NCI-H1048 (cell line): ENCODE measurements at places on chromosomes 6 and 20.

DNA sequence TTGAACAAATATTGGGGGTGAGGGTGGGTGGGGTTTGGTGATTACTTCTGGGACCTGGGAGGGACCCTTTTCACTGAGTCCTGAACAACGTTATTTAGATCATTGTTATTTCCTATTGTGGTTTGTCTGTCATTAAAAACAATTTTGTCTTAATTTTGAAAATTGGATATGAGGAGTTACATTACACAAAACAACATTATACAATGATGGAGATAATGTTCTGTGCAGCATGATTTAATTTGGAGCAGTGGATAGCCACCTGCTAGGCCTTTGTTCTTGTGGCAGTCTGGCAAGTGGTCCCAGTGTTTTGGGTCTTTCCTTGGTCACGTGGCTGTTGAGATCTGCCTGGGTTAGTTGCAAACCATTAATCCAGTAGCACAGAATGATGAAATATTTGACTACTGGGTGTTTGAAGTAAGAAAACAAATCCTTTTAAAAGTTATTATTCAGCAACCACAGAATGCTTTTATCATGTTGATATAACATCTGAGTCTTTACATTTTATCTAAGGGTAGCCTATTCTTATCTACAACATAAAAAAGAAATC, 172.8 kb downstream of the CDKAL1 start:
- no peak for DNase-seq

DNA sequence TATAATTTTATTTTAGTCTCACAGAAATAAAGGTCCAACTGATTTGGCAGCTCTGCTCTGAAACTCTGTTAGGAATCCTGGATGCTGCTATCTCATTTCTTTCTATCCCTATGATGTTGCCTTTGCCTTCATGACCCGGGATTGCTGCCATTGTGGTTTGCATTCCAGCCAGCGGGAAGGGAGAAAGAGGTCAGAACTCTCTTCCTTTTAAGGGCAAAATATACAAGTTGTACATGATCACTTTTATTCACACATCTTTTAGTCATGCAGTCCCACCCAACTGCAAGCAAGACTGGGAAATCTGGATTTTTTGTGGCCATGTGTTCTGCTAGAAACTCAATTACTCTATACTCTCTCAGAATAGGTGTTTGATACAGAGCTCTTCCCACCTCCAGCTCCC, 263.1 kb upstream of the ZFP64 start:
- DNase-seq = no peak

GRCh38 chr6:125728739-125729138, 20.7 kb upstream of the HEY2 start:
- no peak for DNase-seq

GRCh38 chr6:84549917-84550316, 214.5 kb downstream of the TBX18 start:
- no peak for DNase-seq

DNA sequence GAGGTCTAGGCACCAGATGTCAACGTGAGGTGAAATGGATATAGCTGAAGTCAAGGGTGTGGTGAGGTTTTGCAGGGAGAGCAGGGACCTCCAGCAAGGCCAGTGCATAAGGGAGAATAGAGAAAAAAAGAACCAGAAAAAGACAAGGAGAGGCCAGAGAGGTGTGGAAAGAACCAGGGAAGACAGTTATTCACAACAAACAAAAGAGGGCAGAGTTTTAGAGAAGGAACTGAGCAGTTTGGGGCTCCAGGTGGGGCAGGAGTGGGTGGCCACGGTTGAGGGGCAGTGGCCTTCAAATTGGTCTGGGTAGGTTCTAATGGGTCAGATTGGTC, 11.6 kb upstream of the NQO2 start:
- no peak for DNase-seq

DNA sequence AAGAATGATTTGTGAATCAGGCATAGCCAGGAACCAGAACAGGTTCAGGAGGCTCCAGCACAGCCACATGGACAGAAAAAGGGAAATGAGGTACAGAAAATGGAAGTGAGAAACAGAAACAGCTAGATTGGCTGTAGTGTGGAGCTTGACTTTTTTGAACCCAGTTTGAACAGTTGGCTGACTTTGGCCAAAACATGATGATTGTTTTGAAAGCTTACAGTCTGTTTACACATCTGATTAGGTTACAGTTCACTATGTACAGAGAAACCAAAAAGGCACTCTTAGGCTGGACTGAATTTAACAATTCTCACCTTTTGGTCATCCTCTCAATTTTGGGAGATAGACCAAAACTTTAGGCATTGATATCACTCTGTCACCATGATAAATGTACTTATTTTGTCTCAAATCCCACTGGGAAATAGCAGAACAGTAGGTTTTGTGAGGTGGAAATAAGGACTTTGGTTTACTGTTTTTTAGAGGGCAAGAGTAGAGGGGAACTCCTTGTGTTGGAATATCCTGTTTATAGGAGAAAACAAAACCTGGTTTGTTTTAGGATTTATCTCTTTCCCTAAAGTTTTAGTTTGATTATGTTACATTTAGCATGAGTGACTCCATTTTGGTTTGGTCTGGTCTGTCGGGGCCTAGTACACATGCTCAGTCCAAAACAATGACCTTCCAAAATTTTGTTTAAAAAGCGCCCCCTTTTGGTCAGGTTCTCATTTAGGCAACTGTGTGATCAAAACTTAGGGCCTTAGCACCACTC, 123.1 kb downstream of the OLIG3 start:
- no peak for DNase-seq

DNA sequence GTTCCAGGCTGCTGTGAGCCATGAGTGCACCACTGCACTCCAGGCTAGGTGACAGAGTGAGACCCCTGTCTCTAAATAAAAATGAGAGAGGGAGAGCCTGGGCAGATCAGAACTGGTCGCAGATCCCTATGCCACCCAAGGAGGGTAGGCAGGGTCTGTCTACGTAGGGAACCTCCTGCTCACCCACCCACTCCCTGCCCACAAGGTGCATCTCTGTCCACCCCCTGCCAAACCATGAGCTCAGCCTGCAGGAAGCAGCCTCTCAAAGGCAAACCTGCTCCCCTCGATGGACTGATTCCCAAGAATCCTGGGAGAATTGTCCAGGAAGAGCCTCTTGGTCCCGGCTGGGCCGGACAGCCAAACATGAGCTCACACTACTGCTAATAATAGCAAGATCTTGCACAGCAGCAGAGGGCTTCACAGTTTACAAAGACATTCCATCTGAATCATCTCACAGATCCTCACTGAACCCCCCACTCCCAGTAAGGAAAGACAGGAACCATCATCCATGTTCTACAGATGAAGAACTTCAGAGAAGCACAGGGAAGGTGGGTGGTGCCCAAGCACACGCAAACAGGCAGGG, 27.8 kb upstream of the TLDC2 start:
- DNase-seq = no peak

- no peak for DNase-seq
Observed at GRCh38 chr6:118683881-118684872, 32.8 kb upstream of the CEP85L start.

DNA sequence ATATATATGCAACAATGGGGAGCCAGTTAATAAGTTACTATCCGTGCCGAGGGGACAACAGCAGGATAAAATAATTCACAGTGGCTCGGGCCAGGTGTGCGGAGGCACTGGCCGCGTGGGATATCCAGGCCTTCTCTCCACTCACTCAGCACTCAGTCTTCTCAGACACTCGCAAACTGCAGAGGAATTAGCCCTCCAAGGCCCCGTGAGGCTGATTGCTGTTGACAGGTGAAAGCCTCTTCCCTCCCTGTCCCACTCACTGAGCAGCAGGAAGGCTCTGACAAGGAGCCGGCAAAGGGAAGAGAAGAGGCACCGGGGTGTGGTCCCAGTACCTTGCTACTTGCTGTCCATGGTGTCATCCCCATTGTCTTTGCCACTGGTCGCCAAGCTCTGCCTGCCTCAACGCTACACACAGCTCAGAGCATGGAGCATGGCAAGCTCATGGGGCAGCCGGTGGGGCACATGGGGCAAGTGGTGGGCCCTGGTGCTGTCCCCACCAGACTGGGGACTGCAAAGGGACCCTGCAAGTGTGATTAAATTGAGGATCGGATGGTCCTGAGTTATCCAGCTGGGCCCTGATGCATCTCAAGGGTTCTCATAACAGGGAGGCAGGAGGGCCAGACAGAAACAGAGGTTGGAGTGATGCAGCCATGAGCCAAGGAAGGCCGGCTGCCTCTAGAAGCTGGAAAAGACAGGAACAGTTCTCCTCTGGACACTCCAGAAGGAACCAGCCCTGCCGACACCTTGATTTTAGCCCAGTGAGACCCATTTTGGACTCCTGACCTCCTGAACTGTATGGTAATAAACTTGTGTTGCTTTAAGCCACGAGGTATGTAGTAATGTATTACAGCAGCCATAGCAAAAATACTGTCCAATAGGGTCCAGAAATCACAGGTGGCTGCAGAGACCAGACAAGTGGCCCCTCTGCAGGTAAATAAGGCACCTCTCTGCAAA, 119.7 kb downstream of the PSMB1 start:
- DNase-seq = no peak

- no peak for DNase-seq
Observed at GRCh38 chr6:131470534-131470933, 102.5 kb upstream of the ARG1 start.

DNA sequence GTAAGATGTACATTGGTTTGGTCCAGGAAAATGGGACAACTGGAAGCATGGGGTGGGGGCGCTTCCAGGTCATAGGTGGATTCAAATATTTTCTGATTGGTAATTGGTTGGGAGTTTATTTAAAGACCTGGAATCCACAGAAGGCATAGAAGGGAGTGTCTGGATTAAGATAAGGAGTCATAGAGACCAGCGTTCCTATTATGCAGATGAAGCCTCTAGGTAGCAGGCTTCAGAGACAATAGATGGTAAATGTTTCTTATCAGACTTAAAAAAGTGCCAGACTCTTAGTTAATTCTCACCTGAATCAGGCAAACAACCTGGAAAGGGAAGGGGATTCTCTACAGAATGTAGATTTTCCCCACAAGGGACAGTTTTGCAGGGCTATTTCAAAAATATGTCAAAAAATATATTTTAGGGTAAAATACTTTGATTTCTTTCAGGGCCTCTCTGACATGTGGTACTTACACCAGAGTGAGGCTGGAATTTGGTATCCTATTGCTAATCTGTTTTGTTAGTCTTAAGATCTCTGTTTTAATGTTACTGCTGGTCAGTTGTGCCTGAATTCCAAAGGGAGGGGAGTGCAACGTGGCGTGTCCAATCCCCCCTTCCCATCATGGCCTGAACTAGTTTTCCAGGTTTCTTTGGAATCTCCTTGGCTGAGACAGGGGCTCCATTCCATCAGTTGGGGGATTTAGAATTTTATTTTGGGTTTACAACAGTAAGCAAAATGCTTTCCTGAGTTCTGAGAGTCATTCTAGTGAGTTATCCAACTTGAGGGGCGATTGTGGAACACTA, 25.1 kb downstream of the PIGT start:
- no peak for DNase-seq

DNA sequence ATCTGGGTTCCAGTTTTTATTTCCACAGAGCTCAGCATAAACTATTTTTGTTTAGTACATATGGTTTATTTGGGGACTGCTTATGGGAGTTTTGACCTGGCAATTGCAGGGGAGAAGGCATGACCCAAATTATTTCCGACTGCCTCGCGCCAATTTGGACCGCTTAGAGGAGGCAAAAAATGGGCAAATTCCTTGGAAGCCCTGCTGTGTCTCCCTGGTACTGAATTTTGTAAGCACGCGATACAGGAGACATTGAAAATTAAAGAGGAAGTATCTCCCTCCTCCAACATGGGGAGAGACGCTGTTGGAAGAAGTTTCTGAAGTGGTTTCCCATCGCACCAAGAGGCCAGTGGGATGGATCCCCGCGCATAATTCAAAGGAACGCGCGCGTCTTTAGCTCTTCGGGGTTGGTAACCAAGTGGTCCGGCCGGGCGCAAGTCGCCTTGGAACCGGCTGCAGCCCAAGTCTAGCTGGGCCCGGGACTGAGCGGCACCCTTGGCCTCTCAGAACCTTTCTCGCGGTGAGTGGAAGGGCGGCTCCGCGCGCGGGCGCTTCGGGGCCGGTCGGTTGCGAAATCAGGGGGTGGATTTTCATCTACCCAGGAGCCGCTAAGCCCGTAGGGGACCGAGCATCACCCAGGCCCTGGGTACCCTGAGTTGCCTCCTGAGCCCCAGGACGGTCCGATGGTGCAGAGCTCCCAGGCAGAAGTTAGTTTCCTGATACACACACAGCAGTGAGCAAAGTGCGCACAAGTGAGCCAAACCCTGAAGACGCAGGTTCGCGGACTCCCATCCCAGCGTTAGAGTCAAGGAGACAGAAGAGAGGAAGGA, 6.2 kb downstream of the NKX2-2 start:
- DNase-seq = no peak

GRCh38 chr6:170584954-170585498, 589 bp upstream of the PDCD2 start:
- DNase-seq = no peak

GRCh38 chr20:50438986-50439407, 71.2 kb upstream of the PTPN1 start:
- no peak for DNase-seq

GRCh38 chr20:58458342-58459057, 56.7 kb downstream of the APCDD1L start:
- no peak for DNase-seq

- DNase-seq = no peak
Observed at GRCh38 chr20:7094438-7094997, 327.0 kb downstream of the BMP2 start.
